Nucleus accumbens (tissue), 56 donors: ENCODE measurements at places on chromosomes 6 and 20.

- DNase-seq = no peak
Measured at GRCh38 chr20:12573442-12573841, 435.3 kb upstream of the SPTLC3 start.

DNA sequence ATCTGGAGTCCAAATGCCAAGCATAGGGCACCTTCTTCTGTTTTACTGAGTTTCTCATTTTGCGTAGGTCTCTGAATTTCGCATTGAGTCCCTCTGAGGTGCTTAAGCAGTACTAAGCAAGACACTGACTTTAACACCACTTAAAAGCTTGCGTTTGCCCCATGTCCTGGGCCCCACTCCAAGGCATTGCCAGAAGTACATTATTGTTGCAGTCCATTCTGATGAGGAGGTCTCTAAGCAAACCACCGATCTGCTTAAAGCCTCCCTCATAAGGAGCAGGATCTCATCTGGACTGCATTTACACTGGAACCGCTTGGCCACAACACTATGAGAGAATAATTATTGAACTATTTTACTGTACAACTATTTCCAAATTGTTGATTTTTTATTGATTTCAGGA lies 16.3 kb downstream of the BMP2 start:
- DNase-seq = no peak

DNA sequence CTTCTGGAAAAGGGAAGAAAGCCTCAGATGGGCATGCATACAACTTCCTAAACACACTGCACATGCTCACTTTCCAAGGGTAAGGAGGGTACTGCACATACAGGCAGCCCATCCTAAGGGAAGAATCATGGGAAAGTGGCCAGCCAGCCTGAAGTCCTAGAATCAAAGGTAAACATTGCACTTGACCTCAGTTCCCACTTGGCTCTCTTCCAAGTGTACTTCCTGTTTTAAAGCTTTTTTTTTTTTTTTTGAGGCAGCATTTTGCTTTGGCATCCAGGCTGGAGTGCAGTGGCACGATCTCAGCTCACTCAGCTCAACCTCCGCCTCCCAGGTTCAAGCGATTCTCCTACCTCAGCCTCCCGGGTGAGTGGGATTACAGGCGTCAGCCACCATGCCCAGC lies 225.3 kb upstream of the EPHA7 start:
- no peak for DNase-seq

- no peak for DNase-seq
Measured at GRCh38 chr20:16417001-16417400, 156.2 kb downstream of the KIF16B start.

DNA sequence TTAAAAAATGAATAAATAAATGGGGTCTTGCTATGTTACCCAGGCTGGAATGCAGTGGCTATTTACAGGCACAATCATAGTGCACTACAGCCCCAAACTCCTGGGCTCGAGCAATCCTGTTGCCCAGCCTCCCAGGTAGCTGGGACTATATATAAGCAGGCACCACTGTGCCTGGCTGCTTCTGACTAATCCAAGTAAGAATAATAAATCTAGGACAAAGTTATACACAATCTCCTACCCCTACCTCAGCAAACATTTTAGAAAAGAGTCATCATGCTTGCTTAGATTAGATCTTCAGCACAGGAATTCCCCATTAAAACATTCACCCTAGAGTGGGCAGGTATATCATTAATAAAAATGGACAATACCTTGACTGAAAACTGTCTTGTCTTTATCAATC lies 124.6 kb downstream of the REV3L start:
- no peak for DNase-seq

DNA sequence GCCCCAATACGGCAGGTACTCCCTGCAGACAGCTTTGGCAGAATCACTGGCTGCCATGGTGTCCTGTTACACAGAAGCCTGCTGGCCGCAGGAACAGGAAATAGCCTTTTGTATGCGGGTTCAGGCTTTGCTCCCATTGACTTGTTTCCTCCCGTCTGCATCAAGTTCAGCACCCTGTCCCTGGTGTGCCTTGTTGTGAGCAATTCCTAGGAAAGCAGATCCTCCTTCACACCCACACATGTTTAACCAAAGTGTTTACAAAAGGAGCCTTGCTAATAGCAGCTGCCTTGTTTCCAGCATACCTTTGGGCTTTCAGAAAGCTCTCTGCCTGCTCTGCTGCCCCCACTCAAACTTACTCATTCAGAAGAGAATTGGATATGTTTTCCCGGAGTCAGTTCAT lies 127.2 kb upstream of the SUPT3H start:
- no peak for DNase-seq

GRCh38 chr6:53792016-53792415 lies 2.8 kb upstream of the LRRC1 start:
- DNase-seq = no peak

- no peak for DNase-seq
Measured at GRCh38 chr6:45923831-45924391, 91.7 kb downstream of the CLIC5 start.

- DNase-seq = no peak
Measured at GRCh38 chr6:132715204-132715603, 1.3 kb upstream of the VNN1 start.

- no peak for DNase-seq
Measured at GRCh38 chr6:34328969-34329368, 63.5 kb downstream of the NUDT3 start.

DNA sequence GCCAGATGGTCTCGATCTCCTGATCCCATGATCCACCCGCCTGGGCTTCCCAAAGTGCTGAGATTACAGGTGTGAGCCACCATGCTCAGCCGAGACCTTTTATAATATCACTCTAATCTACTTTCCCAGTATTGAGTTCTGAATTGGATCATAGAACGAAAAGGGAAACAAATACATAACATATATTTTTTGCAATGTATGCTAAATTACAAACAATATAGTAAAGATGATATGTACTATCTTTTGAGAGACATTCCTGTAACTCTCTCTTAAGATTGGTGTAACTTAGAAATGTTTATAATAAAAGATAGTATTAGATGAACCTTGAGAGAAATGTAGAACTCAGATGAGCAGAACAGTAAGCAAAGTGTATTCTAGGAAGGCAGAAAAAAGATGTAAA lies 129.2 kb upstream of the TENT5A start:
- DNase-seq = no peak

DNA sequence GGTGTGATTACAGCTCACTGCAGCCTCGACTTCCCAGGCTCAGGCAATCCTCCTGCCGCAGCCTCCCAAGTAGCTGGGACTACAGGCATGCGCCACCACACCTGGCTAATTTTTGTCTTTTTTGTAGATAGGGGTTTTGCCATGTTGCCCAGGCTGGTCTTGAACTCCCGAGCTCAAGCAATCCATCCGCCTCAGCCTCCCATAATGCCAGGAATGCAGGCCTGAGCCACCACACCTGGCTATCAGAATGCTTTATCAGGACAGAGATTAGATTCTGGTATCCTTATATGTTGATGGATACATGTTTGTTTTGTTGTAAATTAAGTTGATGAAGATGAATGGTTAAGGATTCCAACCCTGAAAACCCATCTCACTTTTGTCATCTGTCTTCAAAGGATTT lies 24.2 kb downstream of the LHFPL5 start:
- no peak for DNase-seq

GRCh38 chr6:89082486-89082891 lies 1.9 kb downstream of the PNRC1 start:
- no peak for DNase-seq

DNA sequence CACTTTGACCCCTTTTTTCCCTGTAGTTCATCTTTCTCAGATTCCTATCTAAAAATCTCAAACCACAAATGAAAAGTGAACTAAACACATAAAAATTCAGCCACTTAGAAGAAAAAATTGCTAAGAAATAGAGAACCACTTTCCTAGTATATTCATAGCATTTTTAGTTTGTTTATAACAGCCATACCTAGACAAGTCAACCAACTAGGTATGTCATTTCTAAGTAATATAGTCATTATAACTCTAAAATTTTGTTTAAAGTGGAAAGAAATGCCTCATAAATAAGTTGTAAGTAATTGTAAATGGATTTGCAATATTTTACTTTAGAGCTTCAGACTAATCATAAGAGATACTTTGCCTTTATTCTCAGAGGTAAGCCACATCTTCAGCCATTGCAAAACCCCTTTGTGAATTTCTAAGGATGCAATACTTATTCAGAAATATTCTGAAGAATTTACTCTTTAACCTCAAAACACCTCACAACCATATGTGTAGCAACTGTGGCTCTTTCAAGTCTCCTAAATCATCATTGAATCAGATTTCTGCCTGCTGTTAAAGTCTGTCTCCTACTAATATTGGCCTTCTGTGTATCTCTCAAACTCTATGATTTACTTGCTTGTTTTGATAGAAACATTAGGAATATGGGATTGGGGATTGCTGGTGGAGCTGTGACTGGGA lies 6.9 kb upstream of the SUMO4 start:
- DNase-seq = no peak

- DNase-seq = no peak
Measured at GRCh38 chr20:49619113-49620048, 51.4 kb upstream of the PTGIS start.

- peak; percentile 87 for DNase-seq
Measured at GRCh38 chr6:81894788-81895271, 142.3 kb upstream of the TENT5A start.

- no peak for DNase-seq
Measured at GRCh38 chr6:152004036-152004566, 196.6 kb downstream of the ESR1 start.

DNA sequence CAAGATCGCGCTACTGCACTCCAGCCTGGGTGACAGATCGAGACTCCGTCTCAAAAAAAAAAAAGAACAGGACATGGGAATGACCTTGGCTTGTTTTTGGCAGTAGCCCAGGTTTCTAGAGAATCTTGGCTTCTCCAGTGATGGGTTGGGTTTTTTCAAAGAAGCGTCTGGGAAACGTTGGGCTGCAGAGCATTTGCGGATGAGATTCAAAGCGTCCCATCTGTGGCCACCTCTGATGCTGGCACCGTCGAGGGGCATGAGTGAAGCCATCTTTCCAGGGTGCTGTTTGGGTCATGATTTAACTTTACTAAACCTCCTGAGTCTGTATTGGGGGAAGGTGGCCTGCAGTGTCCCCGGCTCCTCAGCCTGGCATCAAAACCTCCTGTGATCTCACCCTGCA lies 43.2 kb upstream of the SRF start:
- no peak for DNase-seq

- DNase-seq = no peak
Measured at GRCh38 chr6:130216620-130217019, 6.1 kb downstream of the SAMD3 start.

DNA sequence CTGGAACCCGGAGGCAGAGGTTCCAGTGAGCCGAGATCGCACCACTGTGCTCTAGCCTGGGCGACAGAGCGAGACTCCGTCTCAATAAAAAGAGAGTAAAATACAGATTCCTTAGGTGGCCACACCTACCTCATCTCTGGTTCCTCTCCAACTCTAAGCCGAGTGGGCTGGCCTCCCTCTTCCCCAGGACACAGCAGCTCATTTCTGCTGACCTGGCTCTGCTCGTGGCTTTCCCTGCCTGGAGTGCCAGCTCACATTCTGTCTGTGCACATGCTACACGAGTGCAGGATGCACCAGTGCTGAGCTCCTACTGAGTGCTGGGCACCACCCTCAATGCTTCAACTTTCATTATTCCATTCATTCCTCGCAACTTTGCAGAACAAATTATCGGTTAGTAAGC lies 28.8 kb downstream of the EFCAB8 start:
- DNase-seq = no peak

GRCh38 chr20:43159994-43160393 lies 29.7 kb downstream of the PTPRT start:
- no peak for DNase-seq

DNA sequence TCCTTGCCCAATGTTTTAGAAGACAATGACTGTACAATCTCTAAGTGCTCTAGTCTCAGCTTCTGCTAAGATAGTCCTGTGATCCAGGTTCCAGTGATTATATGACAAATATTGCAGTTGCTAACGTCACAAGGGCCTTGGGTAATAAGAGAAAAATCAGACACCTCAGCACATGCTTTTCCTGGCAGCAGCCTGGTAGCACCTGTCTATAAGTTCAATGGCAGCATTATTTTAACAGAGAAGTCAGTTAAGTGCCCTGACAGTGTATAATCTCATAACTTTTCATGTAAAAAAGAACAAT lies 121.3 kb upstream of the BCLAF1 start:
- DNase-seq = no peak

DNA sequence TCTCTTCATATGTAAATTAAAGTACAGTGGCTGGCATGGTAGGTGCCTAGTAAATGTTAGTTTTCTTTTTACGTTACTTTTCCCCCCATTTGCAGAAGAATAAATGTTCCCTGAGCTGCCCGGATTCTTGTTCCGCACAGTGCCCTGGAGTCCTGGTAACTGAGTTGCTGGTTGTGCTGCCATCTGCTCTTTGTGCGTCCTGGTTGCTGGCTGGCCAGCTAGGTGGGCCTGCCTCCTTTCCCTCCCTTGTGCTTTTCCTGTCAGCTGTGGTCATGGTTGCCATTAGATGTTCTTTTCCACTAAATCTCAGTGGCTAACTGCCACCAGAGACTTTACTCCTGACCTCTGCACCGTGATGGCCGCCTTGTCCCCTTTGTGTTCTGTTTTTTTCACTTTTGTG lies 28.6 kb downstream of the CEP43 start:
- no peak for DNase-seq

GRCh38 chr6:45148711-45149341 lies 179.3 kb upstream of the RUNX2 start:
- no peak for DNase-seq

DNA sequence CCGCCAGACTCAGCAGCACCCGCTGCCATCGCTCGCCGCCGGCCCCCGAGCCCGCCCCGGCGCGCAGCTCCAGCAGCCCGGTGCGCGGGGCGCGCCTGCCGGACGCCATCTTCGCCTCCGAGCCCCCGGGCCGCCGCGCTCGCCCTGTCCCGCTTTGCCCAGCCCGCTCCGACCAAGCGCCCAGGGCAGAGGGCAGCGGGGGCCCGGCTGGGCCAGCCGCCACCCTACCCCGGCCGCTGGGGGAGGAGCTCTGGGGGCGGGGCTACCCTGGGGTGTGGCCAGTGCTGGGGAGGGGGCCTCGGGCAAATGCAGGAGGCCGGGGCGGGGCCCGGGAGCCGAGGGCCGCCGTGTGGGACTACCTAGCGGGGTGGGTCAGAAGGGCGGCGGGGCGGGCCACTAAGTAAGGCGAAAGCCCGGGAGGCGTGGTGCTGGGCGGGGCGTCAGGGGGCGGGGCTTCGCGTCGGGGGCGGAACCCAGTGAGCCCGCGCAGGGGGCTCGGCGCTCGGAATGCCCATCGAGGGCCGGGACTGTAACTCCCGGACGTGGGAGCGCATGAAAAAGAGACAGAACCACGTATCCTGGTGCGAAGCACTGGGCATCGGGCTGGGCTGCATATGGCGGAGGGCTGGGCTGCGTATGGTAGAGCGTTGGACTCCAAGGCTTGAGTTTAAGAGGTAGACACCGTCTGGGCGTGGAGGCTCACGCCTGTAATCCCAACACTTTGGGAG lies at the start of gene SNTA1:
Gene SNTA1 (minus strand): TSS at position 252 of the 728 bp plus-strand sequence. CDS start 143 bp downstream, at position 109.
- DNase-seq = peak; percentile 88

GRCh38 chr20:50734730-50735679 lies 3.6 kb downstream of the PARD6B start:
- no peak for DNase-seq

- no peak for DNase-seq
Measured at GRCh38 chr6:137894779-137895385, 27.8 kb downstream of the TNFAIP3 start.
